MV-4-11 (cell line): ENCODE measurements at places on chromosomes 1 and 21.
A peak's percentile ranks its signal among the peaks of the same experiment; 100 is the strongest.

GRCh38 chr1:17007121-17007520 lies 4.6 kb downstream of the ATP13A2 start:
- no peak for DNase-seq

- no peak for DNase-seq
Observed at GRCh38 chr21:24658026-24658425, 949.3 kb downstream of the MRPL39 start.

- DNase-seq, result no peak
Observed at GRCh38 chr1:112488141-112488540, 20.6 kb upstream of the WNT2B start.

- no peak for DNase-seq
Observed at GRCh38 chr1:186076006-186076405, 299.0 kb downstream of the TPR start.

DNA sequence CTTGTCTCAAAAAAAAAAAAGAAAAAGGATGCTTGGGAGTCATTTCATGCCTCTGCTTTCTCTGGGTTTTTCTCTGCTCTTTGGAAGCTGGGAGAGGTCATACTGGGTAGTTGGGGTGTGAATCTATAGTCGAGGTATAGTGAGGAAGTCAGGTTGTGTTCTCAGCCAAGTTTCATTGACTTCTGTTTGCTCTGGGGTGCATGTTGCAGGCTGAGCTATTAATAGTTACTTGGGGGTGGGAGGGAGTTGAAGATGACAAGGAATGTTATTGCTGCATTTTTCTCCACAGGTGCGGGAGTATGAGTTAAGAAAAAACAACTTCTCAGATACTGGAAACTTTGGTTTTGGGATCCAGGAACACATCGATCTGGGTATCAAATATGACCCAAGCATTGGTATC lies 2.8 kb downstream of the RPL11 start:
- DNase-seq, result no peak

- no peak for DNase-seq
Observed at GRCh38 chr1:172497230-172497629, 35.7 kb upstream of the SUCO start.

DNA sequence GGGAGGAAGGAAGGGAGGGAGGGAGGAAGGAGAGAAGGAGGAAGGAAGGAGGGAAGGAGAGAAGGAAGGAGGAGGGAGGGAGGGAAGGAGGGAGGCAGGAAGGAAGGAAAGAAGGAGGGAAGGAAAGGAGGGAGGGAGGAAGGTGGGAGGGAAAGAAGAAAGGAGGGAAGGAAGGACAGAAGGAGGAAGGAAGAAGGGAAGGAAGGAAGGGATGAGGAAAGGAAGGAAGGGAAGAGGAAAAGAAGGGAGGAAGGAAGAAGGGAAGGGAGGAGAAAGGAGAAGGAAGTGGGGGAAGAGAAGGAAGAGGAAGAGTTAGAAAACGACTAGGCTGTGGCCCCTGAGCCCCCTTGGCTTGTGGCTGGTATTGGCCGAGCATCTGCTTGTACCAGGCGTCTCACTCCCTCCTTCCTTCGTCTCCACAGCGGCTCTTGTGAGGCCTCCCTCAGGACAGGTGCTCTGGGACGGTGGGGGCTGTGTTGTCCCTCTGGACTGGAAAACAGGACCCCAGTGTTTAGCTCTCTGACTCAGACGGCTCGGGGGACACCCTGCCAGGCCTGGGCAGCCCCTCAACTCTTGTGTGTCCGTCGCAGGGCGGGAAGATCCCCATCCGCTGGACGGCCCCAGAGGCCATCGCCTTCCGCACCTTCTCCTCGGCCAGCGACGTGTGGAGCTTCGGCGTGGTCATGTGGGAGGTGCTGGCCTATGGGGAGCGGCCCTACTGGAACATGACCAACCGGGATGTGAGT lies 36.2 kb upstream of the C1QA start:
- no peak for DNase-seq

DNA sequence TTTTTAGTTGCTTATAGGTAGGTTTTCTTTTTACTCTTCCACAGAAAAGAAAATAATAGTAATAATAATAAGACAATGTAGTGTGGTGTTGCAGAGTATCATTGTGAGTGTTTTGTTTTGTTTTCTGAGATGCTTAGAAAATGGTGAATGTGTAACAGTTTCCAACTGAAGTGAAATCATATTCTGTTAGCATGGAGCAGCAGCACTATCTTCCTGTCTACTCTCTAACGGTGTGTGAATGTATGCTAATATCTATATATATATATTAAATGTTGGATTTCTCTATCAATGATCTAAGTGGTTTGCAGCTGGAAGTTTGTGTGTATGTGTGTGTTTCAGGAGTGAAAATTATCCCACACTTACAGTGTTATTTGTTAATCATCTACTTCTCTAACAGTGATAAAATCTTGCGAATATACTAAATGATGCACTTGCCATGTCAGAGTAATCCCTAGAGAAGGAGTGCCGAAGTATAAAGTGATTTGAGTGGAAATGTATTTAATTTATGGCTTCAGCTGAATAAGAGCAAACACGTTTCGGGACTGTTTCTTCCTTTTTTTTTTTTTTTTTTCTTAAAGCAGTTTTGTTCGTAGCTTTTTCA lies 377 bp downstream of the SAMD13 start:
- peak; percentile 24 for DNase-seq

GRCh38 chr1:63245186-63245585 lies 77.2 kb upstream of the FOXD3 start:
- no peak for DNase-seq

DNA sequence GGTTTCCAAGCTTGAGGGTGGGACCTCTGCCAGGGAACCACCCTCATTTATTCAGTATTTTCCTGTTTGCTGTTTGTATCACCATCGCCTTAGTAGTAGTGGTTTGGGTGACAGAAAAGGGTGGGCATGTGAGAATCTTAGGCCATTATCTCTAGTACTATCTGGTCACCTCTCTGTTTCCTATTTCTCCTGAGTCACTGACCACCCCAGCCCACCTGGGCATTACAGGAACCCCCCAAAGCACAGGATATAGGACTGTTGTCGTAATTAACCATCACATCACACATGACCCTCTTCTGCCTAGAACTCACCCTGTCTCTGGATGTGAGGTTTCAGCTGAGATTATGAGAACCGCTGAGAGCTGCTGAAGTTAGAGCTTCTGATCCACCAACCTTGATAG lies 60.4 kb downstream of the IL23R start:
- no peak for DNase-seq

DNA sequence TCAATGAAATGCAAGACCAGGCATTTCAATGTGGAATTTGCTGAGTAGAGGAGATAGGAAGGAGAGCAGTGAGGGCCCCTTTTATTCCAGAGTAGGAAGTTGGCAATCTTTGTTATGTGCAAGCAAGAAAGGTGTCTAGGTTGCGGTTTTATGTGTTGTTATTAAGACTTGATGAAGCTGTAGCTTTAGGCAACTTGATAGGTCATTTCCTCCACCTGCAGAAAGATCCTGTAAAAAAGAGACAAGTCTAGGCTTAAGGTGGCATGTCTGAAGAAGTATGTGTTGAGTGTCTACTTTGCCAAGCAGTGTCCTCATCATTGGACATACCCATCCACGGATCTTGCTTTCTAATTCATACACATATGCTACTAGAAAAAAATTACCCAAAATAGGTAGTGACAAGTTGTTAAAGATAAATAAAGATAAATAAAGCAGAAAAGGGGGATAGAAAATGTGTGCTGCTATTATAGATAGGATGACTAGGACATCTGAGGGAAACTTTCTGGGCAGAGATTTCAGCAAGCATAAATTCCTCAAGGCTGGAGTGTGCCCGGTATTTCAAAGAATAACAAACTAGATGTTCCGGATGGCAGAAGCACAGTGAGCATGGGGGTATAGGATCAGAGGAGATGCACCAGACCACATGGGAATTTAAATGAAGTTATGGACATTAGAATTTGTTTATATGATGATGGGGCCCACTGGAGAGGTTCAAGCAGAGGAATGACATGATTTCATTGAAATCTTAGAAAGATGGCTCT lies 335.0 kb downstream of the TGFB2 start:
- DNase-seq, result no peak

DNA sequence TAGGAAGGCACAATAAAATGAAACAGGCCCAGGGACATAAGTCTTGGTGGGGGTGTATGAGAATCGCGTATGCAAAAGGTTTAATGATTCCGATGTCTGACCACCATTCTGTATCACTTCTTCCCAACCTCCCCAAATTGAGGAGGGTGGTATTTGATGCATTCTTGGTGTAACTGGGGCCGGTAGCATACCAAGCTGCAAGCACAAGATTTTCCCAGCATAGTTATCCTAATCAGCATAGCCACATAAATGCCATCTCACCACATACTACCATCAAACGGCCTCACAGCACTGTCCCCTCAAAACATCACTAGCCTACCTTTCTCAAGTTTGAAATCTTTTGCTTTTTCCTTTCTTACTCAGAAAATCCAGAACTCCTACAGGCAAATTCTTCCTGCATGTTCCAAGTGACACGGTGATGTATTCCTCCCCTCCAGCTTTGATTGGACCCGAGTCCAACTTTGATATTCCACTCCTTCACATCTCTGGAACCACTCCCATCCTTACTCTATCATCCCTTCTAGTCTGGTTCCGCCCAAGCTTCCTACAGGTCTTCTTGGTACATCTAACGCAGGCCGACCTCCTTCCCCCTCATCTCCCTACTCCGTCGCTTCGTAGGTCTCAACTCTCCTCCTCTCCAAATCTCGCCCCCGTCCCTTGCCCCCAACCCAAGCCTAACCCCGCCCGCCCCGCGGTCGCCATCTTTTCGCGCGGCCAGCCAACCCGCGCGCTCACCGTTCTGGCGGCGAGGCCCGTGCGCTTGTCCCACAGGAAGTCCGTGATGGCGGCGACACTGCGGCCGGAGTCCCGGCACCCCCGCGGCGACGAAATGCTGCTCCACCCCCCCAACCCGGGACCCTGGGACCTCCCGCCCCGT lies 600 bp downstream of the CLK2 start:
- no peak for DNase-seq

DNA sequence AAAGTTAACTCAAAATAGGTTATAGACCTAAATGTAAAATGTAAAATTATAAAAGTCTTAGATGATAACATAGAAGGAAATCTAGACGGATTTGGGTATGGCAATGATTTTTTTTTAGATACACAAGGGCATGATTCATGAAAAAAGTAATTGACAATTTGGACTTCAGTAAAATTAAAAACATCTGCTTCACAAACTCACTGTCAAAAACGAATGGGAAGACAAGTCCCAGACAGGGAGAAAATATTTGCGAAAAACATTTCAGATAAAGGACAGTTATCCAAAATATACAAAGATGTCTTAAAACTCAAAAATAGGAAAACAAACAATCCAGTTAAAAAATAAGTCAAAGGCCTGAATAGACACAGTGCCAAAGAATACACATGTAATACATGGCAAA lies 9.7 kb upstream of the PTGS2 start:
- DNase-seq, result no peak

DNA sequence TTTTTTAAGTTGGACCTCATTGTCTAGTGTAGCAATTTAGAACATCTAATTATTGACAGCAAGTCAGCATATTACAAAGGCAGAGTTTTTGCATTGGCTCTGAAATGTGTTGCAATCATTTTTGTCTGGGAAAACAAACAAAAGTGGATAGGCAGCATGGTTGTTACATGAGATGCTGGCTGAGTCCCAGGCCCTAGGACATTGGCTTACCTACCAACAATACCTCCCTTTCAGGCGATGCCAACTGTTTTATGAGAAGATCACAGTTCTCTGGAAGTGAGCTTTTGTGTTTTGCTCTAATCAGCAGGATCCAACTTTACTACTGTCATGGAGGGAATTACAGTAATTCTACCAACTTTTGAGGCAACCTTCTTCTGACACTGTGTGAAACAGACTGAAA lies 71.5 kb upstream of the CXADR start:
- no peak for DNase-seq

DNA sequence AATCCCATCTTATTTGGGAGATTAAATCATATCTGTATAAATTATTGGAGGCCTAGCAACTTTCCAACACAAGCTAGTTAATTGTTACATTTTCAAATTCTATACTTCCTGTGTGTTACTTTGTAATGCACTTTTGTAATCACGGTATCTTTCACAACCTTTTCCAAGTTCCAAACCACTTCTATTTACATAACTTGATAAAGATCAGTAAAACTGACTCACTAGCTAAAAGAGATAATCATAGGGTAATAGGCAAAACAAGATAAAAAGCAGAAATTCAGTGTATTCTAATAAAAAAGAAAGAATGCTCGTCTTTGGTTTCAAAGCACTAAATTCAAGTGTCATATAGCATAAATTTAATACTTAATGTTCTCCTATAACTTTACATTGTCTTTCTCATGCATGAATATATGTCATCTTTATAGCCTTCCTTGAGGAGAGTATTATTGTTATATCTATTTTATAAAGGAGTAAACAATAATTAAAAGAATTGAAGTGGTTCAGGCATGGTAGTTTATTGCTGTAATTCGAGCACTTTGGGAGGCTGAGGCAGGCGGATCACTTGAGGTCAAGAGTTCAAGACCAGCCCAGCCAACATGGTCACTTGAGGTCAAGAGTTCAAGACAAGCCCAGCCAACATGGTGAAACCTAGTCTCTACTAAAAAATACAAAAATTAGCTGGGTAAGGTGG lies 66.4 kb downstream of the RGS13 start:
- peak; percentile 31 for DNase-seq

DNA sequence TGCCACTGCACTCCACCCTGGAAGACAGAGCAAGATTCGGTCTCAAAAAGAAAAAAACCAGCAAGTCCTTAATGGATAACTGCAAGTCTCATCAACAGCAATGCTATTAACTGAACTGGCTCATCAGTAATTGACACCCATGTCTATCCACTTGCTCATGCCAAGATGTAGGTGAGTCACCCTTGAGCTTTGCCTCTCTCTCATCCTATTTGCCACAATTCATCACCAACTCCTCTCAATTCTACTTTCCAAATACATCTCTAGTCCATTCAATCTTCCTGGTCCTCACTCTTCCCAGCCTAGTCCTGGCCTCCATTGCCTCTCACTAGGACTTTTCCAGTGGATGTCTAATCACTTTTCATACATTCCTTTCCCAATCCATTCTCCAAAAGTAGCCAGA lies 103.7 kb upstream of the PRMT6 start:
- no peak for DNase-seq

GRCh38 chr21:43790010-43790524 lies 690 bp downstream of the RRP1 start:
- DNase-seq, result no peak

GRCh38 chr1:42747125-42747524 lies 7.1 kb upstream of the CLDN19 start:
- DNase-seq, result no peak

GRCh38 chr1:167837326-167837725 lies 76.6 kb downstream of the ADCY10 start:
- DNase-seq, result peak; percentile 45

GRCh38 chr1:155008015-155008941 lies 5.7 kb downstream of the ZBTB7B start:
- DNase-seq, result peak; percentile 69
